NCI-H1092 treated with DMSO at 0.1 percent for 48 hours (cell line): ENCODE measurements at places on chromosomes 7 and 10.
A peak's percentile ranks its signal among the peaks of the same experiment; 100 is the strongest.

DNA sequence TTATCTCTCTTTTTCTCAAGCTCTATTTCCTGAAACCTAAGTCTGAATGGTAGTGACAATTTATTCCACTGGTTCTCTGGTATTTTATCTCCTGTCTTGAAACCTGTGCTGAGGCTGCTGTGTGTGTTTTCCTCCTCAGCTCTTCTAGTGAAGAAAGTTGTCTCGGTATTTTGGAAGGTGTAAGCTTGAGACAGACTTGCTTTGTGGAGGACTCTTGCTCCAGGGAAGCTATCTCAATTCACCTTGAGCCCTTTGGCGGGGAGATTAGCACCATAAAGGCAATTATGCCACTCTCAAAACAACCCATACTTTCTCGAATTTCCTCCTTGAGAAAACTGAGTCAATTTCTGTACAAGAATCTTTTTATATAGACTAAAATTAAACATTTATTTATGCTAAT lies 141.6 kb downstream of the THSD7A start:
- DNase-seq: no peak

GRCh38 chr7:142868188-142868985 lies 13.5 kb downstream of the EPHB6 start:
- DNase-seq: no peak

GRCh38 chr7:111029574-111030251 lies 61.2 kb upstream of the LRRN3 start:
- peak; percentile 44 for DNase-seq

GRCh38 chr7:102874166-102874829 lies 38.5 kb upstream of the LRRC17 start:
- no peak for DNase-seq

- no peak for DNase-seq
Measured at GRCh38 chr7:91468256-91468655, 204.0 kb downstream of the FZD1 start.

- DNase-seq: no peak
Measured at GRCh38 chr10:34017281-34017680, 682.8 kb upstream of the NRP1 start.

- DNase-seq: peak; percentile 95
Measured at GRCh38 chr7:152522571-152523067, 86.8 kb upstream of the KMT2C start.

GRCh38 chr10:132149917-132150316 lies 36.8 kb upstream of the DPYSL4 start:
- DNase-seq: no peak

DNA sequence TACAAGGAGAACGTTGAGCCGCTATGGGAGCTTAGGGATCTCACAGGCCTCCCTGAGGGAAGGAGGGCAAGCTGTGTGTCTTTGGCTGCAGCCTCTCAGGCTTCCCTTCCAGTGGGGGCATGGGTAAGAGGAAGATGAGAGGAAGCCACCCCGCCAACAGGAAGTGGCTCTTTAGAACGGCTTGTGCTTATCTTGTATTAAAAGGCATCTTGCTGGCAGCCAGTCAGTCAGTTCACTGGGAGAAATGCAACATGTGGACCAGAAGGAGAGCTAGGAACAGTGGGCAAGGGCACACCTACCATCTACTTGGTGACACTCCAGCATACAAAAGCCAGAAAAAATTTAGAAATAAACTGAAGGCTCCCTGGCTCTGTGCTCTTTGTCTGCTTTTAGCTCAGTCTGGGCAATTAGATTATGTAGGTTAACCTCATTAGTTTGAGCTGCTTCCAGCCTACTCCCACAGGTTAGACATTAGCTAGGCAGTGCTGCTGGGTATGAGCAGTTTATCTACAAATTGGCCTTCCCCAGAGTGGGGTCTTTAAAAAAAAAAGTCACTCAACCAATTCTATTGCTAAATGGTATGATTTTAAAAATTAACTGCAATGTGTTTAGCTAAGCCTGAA lies 595.9 kb downstream of the KCNMA1 start:
- no peak for DNase-seq

GRCh38 chr10:44510379-44511115 lies 125.7 kb upstream of the CXCL12 start:
- no peak for DNase-seq

DNA sequence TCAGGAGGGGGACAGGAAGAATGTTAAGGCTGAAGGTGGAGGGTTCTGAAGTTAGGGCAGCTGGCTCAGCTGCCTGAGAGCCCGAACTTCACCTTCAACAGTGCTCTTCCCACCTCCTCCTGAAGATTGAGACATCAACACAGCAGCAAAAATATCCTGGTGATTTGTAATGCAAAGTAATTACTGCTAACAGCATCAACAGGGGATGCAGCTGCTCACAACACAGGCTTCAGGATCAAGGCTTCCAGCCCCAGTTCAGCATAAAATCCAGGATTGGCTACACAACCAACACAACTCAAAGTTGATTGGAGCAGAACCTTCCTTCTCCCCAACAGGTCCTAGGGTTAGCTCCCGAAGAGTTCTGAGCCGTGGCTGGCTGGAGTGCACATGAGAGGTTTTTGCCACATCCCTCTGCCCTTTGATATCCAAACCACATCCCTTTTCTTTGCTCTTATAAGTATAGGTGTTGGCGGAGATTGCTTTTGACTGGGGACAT lies 242.4 kb downstream of the KIAA1217 start:
- DNase-seq: no peak

- no peak for DNase-seq
Measured at GRCh38 chr10:38070501-38070900, 23.6 kb upstream of the ZNF37A start.

- no peak for DNase-seq
Measured at GRCh38 chr7:108423089-108423989, 32.9 kb downstream of the NRCAM start.

DNA sequence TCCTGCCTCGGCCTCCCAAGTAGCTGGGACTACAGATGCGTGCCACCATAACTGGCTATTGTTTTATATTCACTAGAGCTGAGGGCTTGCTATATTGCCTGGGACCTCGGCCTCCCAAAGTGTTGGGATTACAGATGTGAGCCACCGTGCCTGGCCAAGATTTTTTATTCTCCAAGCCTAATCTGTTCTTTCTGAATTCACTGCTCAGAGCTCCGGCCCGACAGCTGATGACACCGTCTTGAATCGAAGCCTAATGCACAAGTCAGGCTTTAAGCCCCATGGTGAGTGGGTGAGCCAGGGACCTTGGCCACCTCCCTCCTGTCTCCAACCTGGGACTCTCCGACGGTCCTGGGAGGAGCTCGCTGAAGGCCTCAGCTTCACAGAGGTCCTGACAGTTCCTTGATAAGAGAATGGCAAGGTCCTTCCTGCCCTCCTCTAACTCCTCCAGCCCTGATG lies 338.9 kb downstream of the WDR37 start:
- DNase-seq: no peak

DNA sequence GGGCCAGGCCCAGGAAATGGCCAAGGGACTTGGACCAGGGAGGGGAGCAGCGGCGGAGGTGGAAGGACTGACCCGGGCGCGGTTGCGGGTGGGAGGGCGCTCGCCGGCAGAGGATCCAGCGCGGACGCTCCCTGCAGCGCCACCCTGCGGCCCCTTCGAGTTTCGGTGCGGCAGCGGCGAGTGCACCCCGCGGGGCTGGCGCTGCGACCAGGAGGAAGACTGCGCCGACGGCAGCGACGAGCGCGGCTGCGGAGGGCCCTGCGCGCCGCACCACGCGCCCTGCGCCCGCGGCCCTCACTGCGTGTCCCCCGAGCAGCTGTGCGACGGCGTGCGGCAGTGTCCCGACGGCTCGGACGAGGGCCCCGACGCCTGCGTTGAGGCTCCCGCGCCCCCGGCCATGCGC lies 16.8 kb upstream of the ZNF467 start:
- no peak for DNase-seq

- DNase-seq: no peak
Measured at GRCh38 chr7:157335991-157336382, 817 bp upstream of the DNAJB6 start.

DNA sequence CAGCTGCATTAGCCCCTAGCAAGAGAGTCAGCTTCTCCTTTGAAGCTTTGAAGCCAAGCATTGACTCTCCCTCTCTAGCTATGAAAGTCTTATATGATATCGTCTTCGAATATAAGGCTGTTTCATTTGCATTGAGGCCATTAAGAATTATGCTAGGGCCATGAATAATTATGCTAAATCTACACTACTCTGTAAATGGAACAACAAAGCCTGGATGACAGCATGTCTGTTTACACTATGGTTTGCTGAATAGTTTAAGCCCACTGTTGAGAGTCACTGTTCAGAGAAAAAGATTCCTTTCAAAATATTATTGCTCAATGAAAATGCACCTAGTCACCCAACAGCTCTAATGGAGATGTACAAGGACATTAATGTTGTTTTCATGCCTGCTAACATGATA lies 52.8 kb downstream of the ZNF438 start:
- no peak for DNase-seq

DNA sequence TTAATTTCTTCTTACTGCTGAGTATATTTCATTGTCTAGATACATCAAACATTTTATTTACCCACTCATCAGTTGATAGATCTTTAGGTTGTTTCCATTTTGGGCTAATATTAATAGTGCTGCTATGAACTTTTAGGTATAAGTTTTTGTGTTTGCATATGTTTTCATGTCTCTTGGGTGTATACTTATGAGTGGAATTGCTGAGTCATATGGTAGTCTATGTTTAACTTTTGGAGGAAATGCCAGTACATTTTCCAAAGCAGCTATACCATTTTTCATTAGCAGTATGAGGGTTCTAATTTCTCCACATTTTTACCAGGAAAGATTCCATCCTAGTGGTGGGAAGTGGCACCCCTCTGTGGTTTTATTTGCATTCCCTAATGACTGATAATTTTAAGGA lies 101.1 kb downstream of the ANKRD30A start:
- DNase-seq: no peak

- no peak for DNase-seq
Measured at GRCh38 chr10:1788401-1788800, 51.1 kb upstream of the ADARB2 start.

- DNase-seq: peak; percentile 22
Measured at GRCh38 chr7:47088329-47089067, 493.4 kb downstream of the TNS3 start.

- DNase-seq: no peak
Measured at GRCh38 chr7:20735346-20736065, 51.2 kb downstream of the SP8 start.

GRCh38 chr10:12643279-12643678 lies 293.9 kb downstream of the CAMK1D start:
- no peak for DNase-seq

DNA sequence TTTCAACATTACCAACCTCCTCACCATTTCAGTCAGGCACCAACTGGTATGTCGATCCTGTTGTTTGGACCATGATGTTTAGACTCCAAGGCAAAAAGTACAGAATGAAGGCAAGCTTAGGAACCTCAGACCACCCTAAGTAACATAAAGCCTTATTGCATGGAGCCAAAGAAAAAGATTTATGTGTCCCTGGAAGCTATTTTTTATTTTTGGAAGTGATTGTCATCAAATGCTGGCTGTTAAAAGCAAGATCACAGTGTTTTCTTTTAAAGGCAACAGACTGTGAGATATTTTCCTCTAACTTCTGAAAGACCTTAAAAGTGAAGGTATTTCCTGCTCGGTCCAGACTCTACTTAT lies 8.2 kb downstream of the ASB15 start:
- DNase-seq: no peak

GRCh38 chr10:130010653-130011052 lies 46.6 kb upstream of the EBF3 start:
- DNase-seq: no peak

DNA sequence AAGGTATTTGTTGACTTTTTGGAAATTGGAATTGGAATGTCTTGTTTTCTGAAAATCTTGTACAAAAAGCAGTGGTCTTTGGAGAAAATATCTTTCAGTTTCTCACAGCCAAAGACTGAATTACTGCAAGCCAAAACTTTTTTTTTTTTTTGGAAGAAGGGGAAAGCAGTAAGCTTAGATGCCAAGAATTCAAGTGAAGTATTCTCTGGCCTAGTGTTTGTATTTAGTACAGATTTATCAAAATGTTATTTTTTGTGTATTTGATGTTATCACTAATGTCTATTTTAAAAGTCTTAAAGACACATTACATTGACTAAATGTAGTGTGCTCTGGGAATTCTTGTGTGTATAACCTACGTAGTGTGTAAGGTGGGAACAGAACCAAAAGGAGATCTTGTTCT lies 6.2 kb downstream of the TET1 start:
- no peak for DNase-seq

DNA sequence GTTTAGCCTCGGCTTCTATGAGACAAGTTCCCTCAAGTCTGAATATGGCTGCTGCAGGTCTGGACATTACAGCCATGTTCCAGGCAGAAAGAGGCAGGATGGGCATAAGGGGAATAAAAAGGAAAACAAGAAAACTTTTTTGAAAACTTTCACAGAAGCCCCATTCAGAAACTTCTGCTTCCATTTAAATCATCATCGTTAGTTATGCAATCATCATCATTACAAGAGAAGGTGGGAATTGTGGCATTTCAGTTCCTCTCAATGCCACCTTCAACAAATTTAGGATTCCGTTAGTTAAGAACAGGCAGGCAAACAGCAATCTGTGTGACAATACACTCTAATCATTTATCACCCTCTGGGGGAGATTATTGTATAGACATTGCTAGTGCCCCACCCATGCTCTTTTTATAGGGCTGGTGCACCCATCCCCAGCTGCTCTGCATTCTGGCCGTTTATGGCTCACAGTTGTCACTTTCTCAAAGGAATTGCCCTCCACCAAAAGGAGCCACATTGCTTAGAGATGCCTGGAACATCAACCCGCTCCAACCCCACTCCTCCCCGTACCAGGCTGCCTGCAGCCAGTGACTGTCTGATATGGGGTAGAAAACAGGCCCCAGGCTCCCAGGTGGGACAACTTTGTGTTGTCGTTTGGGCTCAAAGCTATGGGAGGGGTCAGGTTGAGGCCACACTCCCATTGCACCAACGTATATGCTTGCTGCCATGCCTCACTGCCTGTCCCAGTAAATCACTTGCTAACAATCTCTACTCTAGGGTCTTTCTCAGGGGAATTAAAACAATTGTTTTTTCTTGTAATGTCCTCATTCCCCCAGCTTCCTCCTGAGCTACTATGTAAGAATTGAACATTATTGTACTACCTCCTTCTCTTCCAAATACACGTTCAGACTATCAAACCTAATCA lies 24.2 kb downstream of the ITGB8 start:
- DNase-seq: no peak
